Ovary (tissue), 10 donors: ENCODE measurements at places on chromosomes 3 and 15. TPM values are rescaled to one million over a fixed set of nuclear protein-coding genes. Genes with fewer than 3 reads are reported as not detected.

DNA sequence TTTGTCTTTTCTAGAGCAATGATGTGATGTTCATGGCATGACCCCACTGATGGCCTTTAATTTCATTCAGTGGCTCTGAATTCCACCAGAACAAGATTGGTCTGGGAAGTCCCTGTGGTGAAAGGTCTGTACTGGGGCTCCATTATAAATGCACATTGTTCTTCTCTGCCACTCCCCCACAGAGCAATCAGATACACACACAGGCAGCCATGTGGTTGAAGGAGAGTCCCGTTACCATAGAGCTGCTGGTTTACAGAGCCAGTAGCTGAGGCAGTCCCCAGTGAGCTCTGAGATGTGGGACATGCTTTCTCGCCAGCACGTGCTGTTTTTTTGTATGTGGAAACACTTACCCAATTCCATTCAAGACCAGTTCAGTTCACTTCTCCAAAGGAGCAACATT lies 172.7 kb upstream of the TRIM42 start:
- DNase-seq = peak; percentile 31

DNA sequence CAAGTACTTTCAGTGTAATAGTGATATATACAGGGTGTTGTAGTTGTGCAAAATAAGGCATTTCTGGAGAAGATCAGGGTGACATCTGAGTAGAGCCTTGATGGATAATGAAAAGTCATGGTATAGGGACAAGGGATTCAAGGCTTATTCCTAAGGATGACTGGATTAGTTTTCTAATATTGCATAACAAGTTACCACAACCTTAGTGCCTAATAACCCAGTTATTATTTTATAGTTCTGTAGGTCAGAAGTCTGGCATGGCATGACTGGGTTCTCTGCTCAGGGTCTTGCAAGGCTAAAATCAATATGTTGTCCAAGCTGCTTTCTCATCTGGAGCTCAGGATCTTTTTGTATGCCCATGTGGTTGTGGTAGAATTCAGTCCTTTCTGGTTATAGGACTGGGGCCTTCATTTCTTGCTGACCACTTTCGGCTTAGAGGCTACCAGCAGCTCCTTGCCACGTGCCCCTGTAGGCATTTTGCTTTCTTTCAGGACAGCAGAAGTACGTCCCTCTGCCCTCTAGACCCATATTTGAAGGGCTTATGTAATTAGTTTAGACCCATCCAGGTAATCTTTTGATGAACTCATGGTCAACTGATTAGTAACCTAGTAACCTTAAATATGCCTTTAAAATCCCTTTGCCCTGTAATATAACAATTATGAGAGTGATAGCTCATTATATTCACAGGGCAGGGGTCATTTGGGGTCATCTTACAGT lies 73.2 kb upstream of the LRRFIP2 start:
- DNase-seq = no peak

GRCh38 chr15:35936284-35936683 lies 390.3 kb upstream of the DPH6 start:
- no peak for DNase-seq

- no peak for DNase-seq
Observed at GRCh38 chr3:112010636-112011035, 11.9 kb downstream of the TAGLN3 start.

The GABRR3 gene
- total RNA-seq = not detected

The GOLGA8K gene
- 0.61 TPM for total RNA-seq

DNA sequence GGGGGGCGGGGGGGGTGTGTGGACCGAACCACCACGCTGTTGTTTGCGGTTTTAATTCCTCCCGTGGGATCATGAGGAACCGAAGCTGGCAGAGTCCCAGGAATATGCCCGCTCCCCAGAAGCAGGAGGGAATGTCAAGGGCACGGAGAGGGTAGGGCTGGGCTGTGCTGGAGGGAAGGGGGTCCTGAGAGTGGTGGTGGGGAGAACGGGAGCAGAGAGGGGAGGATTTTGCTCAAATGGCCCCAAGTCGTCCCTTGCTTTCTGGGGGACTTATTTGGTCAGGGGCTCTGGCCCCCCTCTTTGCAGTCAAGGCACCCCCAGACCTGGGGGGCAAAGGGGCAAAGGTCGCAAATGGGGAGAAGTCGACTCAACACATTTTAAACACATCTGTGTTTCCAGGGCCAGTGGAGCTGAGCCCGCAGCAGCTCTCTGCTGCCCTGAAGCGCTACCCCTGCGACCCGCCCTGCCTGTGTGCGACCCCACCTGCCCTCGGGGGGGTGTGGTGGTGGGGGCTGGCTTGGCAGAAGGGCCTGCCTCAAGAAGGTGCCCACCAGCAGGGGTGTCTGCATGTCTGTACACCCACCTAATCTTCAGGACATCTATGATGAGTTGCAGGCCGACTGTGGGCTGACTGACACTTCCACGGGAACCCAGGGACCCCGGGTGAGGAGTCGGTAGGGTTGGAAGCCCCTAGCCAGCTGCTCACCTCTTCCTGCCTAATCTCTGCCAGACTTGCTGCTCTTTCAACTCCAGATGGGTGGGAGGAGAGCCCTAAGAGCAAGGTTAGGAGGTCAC lies 602 bp upstream of the ATP2B2 start:
- no peak for DNase-seq
